ENCODE measurements at places on chromosomes 1 and 21.

DNA sequence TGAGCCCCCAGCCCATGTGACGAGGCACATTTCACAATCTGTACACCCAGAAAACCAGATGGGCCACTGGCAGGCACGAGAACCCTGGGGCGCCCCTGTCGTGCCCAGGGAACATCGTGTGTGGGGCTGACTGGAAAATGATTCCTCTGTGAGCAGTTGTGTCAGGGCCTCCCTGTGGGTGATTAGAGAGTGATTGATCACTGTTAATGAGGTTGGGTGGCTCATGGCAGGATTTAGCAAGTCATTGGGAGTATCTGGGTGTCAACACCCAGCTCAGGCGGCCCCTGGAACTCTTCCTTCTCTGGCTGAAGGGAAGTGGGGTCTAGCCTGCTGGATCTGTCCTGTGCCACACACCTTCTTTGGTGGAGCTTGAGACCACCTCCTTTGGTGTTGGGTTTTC, 5.7 kb downstream of the GRHL3 start:
- no peak for DNase-seq

DNA sequence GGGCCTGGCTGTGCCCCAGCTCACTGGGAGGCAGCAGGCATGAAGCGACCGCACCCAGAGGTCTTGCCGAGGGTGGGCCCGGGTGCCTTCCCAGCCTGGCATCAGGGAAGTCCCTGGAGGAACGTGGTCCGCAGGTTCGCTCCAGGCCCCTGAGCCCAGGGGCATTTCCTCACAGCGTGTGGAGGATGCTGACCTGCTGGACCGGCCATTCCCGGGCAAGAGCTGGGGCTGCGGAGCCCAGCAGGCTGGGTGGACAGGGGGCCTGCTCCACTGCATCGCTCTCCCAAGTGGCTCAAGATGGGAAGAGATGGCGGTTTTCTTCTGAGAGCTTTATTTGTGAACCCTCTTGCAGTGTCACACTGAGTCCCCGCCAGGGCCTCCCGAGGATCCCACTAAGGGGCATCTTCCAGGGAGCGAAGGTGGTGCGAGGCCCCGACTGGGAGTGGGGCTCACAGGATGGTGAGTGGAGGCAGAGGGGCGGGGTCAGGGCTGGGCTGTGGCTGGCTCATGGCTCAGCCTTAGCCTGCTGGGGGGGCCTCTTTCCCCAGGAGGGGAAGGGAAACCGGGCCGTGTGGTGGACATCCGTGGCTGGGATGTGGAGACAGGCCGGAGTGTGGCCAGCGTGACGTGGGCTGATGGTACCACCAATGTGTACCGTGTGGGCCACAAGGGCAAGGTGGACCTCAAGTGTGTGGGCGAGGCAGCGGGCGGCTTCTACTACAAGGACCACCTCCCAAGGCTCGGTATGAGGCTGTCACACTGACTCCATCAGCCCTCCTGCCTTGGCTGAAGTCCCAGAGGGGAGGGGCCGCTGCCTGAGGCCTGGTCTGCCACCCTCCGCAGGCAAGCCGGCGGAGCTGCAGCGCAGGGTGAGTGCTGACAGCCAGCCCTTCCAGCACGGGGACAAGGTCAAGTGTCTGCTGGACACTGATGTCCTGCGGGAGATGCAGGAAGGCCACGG, 7.2 kb upstream of the MMP23B start:
- no peak for DNase-seq

DNA sequence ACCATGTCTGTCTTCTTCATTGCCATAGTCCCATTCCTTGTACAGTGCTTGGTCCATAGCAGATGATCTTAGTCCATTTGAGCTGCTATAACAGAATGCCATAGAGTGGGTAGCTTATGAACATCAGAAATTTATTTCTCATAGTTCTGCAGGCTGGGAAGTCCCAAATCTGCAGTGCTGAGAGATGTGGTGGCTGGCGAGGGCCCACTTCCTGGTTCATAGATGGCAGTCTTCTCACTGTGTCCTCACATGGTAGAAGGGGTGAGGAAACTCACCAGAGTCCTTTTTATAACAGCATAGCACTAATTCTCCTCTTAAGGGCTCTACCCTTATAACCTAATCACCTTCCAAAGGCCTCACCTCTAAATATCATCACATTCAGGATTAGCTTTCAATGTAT, 23.1 kb upstream of the RAP1A start:
- peak; percentile 50 for DNase-seq

- no peak for DNase-seq
Measured at GRCh38 chr1:166905900-166906299, 29.8 kb upstream of the TADA1 start.

DNA sequence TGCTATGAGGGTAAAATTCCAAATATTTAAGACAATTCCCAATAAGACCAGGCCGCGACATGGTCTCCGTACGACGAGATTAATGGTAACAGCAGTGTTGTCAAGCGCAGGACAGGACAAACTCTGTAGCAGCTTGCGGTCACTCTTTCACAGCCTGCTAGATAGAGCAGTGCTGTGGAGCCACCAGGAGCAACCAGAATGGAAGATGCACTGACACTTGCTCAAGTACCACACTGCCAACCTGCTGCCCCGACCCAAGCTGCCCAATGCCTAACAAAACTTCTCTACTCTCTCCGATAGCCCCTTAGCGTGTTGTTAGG, 636 bp downstream of the WARS2 start:
- DNase-seq: no peak

DNA sequence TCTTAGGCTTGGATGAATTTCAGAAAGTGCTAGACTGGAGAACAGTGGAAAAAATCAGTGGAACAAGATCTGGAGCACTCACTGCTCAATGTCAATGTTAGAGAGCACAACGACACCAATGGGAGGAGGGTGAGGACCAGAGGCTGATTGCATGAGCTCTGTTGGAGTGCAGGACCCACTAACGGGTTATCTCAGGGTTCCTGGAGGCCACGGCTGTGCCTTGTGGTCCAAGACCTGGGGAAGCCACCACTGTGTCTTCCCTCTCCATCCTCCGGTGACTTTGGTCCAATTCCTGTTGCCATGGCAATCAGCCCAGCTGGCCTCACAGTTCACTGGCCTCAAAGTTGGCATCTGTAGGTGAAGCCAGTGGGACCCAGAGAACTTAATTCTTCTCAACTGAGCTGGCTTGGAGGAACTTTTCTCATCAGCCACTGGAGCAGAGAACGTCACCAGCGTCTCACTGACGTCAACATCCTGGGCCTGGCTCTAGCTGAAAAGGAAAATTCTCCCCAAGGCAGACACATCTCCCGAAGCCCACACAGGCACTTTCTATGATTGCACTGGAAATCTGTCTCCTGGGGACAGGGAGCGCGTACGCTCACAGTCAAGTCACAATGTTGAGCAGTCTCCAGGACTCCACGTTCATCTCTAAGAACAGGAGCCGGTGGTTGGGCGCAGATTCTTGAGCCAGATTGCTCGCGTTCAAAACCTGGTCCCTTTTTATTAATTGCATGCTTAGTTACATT, 21.9 kb upstream of the GPR157 start:
- no peak for DNase-seq

- DNase-seq: no peak
Measured at GRCh38 chr21:16353764-16354163, 624.0 kb downstream of the USP25 start.

- no peak for DNase-seq
Measured at GRCh38 chr1:235673981-235674380, 24.4 kb upstream of the GNG4 start.

DNA sequence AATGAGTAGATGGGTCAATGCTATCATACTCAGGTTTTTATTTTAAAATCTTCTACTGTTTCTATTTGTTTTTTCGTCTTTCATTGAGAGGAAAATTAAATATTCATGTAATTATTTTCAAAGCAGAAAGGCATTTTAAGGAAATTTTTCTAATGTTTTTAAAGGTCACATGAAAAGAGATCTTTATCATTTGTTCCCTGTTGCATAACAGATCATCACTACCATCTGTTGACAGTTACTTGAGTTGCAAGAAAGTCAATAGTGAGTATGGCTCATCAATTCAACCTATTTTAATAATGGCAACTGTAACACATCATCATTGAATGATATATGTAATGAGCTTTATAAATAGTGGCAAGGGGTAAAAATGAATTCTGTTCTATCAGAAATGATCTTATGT, 369.7 kb downstream of the DPYD start:
- DNase-seq: no peak

GRCh38 chr1:162993846-162994245, 75.3 kb upstream of the RGS4 start:
- no peak for DNase-seq

- DNase-seq: no peak
Measured at GRCh38 chr1:185533596-185533995, 200.6 kb upstream of the HMCN1 start.

DNA sequence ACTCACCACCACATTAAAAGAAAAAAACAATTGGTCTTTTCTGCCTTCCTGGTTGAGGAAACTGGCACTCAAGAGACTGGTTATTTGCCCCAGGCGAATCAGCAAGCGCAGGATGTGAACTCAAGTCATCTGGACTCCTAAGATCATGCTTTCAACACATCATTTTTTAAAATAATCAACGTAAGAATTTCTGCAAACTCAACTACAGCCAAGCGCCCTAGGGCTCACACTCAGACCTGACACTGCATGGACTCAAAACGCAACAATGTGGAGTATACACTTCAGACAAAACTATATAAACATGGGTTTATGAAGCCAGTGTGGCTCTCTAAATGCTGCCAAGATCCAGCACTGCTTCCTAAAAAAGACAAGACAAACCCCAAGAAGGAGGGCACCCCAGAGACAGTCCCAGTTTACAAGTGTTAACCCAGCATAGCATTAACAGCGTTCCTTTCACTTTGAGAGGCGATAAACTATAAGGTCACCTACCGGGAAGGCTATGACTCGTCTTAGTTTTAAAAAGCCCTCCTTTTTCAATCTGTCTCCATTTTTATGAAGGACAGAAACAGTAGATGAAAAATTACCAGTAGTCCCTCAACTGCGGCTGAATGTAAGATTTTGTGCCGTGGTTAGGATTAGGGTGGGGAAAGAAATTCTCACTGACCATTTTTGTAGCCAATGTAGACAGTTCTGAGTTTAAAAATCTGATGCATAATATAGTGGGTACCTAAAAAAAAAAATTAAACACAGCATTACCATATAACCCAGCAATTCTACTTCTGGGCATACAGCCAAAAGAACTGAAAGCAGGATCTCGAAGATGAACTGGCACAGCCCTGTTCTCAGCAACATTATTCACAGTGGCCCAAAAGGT, 54.8 kb downstream of the SIPA1L2 start:
- no peak for DNase-seq

- DNase-seq: no peak
Measured at GRCh38 chr1:195434566-195435203, 1173.6 kb downstream of the KCNT2 start.

DNA sequence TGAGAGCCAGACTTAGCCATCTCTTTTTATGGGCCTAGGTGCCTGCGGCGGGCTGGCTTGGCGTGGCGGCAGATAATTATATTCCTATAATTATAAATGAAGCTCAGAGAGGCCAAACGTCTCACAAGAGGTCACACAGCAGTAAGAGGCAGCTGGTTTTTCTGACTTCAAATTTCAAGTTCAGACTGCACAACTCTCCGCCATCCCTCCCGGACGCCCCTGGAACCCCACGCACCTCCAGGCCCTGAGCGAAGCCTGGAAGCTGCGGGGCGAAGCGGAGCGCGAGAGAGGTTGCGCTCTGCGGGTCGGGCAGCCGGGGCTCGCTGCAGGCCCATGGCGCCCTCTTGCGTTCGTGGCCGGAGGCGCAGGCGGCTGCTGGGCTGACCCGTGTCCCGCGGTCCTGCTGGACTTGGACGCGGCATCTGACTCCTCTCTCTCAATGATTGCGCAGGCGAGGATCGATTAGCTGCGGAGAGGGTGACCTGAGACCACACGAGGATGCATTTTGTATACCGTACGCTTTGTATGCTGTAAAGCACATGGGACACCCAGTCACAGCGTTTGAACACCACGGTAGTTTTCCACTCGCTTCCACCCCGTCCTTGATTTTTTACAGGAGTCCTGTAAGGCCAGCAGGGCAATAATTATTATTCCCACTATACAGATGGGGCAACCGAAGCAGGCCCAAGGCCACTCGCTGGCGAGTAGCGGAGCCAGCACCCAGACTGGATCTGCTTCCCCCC, 272.7 kb downstream of the FOXD2 start:
- peak; percentile 55 for DNase-seq

GRCh38 chr21:39611551-39612190, 1.1 kb upstream of the B3GALT5 start:
- DNase-seq: no peak

DNA sequence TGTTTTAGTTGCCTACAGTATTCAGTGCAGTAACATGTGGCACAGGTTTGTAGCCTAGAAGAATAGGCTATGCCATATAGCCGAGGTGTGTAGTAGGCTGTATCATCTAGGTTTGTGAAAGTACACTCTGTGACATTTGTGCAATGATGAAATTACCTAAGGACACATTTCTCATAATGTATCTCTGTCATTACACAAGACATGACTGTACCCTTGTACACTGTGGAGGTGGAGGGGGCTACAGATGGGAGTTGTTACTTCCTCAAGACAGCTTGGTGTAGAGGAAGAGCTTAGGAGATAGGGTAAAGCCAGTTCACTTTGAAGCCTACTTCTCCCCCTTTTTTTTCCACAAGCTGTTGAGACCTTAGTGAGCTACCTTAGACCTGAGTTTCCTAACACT, 59.7 kb upstream of the RAVER2 start:
- DNase-seq: no peak

DNA sequence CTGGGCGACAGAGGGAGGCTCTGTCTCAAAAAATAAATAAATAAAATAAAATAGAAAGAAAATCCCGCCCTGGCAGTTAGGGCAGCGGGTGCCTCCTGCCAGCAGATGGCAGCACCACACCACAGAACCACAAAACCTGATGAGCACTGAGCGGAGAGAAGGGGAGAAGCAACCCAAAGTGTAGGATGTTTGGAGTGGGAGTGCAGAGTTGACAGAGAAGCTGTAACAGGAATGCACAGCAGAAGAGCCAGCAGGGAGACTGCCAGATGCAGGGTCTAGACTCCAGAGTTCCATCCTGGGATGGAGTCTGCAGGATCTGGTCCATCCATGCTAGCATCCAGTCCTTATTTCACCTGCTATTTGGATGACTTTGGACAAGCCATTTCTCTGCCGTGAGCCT, 29.7 kb upstream of the KIRREL1 start:
- DNase-seq: peak; percentile 21

DNA sequence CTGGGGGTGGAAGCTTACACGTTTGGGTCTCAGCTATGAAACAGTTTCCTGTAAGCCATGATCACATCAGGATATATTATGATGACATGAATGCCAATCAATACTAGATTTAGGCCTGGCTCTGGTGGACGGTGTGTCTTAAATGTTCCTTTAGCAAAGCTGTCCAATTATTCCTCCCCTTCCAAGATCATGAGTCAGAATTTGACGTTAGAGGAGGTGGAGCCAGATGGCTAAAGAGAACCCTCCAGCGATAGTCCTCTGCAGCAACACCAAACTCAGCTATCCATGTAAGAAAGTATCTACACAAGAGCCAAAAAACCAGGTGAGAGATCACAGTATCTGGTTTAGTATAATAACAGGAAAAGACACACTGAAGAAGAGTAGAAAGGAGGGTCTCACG, 47.8 kb downstream of the PACC1 start:
- DNase-seq: no peak

GRCh38 chr21:15010645-15011044, 54.2 kb downstream of the NRIP1 start:
- no peak for DNase-seq

- DNase-seq: no peak
Measured at GRCh38 chr1:23588749-23589548, 29.6 kb upstream of the ID3 start.

GRCh38 chr1:197144570-197145325, 1.7 kb downstream of the ASPM start:
- no peak for DNase-seq
